ENCODE measurements at places on chromosomes 3 and 15. TPM values are rescaled to one million over a fixed set of nuclear protein-coding genes. Genes with fewer than 3 reads are reported as not detected.

The FBXW12 gene
- not detected for polyA plus RNA-seq

The PLXNA1 gene
- polyA plus RNA-seq: 1.5 TPM

The SCAANT1 gene
- polyA plus RNA-seq: not detected

The RCCD1 gene
- 2.7 TPM for polyA plus RNA-seq

The IQCF5 gene
- not detected for polyA plus RNA-seq

The CD96 gene
- 0.33 TPM for polyA plus RNA-seq

The LIPC gene
- not detected for polyA plus RNA-seq

Data from CD14-positive monocyte (primary cell).